Hepatocyte (in vitro differentiated cells): ENCODE measurements at places on chromosomes 4 and X. TPM values are rescaled to one million over a fixed set of nuclear protein-coding genes. Genes with fewer than 3 reads are reported as not detected.
A peak's percentile ranks its signal among the peaks of the same experiment; 100 is the strongest.

GRCh38 chr4:97153042-97153441 lies 990.2 kb downstream of the STPG2 start:
- no peaks in the 10 kb centered on the region for H3K4me1 ChIP-seq
- H3K27me3 ChIP-seq = no peaks in the 10 kb centered on the region
- H3K27ac ChIP-seq = no peak overlapping the region
- H3K36me3 ChIP-seq = no peaks in the 10 kb centered on the region
- no peak overlapping the region for H3K4me3 ChIP-seq

The REELD1 gene
- polyA plus RNA-seq = 0.44 TPM in 1 of 2 replicates, not detected in the other

- H3K27ac ChIP-seq = no peak overlapping the region
- DNase-seq = no peak
- H3K4me3 ChIP-seq = no peak overlapping the region
- H3K27me3 ChIP-seq = no peaks in the 10 kb centered on the region
- no peaks in the 10 kb centered on the region for H3K4me1 ChIP-seq
- no peaks in the 10 kb centered on the region for H3K36me3 ChIP-seq
Measured at GRCh38 chrX:129634541-129634940, 20.2 kb downstream of the APLN start.

The EFHC2 gene
- 0.51 and 1.3 TPM in 2 replicates for polyA plus RNA-seq

The BEND4 gene
- polyA plus RNA-seq = 0.06 TPM in 1 of 2 replicates, not detected in the other

- no peak overlapping the region for H3K4me3 ChIP-seq
- no peak for DNase-seq
- H3K4me1 ChIP-seq = no peaks in the 10 kb centered on the region
- H3K36me3 ChIP-seq = no peaks in the 10 kb centered on the region
Measured at GRCh38 chr4:153976954-153977353, 188.1 kb upstream of the SFRP2 start.

- peak; percentile 68 for DNase-seq
- H3K36me3 ChIP-seq = no peaks in the 10 kb centered on the region
- no peak overlapping the region for H3K4me3 ChIP-seq
- no peaks in the 10 kb centered on the region for H3K27me3 ChIP-seq
- H3K4me1 ChIP-seq = peaks cover 19% of the 10 kb centered on the region
- peak overlapping the region; percentile 14 for H3K27ac ChIP-seq
Measured at GRCh38 chr4:77697860-77698590, 92.4 kb downstream of the CXCL13 start.

The MAB21L2 gene
- 4.9 and 6.3 TPM in 2 replicates for polyA plus RNA-seq

GRCh38 chrX:103175944-103176753 lies 38.8 kb upstream of the BEX4 start:
- peak; percentile 67 for DNase-seq
- H3K36me3 ChIP-seq = no peaks in the 10 kb centered on the region
- no peak overlapping the region for H3K27ac ChIP-seq
- no peaks in the 10 kb centered on the region for H3K27me3 ChIP-seq
- no peak overlapping the region for H3K4me3 ChIP-seq
- no peaks in the 10 kb centered on the region for H3K4me1 ChIP-seq

DNA sequence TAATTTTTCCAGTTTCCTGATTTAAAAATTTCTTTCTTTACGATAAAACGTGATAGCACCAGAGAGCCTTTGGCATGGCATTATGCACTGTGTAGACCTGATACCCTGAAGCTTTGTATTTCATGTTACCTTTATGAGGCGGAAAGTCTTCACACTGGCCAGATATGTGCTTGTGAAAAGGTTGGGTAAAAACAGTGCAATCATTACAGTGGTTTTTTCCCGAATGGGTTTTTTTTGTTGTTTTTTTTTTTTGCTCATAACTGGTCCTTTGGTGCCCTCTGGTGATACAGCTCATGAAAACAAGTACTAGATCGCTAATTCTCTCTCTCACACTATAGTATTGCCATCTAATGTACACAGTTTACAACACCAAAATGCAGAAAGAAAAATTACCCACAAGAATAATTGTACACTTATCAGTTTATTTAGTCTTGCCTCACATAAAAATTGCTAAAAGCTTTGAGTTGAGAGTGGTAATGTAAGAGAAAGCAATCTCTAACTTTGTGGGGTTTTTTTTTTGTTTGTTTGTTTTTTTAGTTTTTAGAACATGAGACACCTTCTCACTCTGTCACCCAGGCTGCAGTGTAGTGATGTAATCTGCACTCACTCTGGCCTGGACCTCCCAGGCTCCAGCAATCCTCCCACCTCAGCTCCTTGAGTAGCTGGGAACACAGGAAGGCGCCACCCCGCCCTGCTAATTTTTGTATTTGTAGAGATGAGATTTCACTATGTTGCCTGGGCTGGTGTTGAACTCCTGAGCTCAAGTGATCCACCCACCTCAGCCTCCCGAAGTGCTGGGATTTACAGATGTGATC lies 21.3 kb downstream of the SPCS3 start:
- H3K27ac ChIP-seq = no peak overlapping the region
- no peaks in the 10 kb centered on the region for H3K4me1 ChIP-seq
- peak; percentile 56 for DNase-seq
- H3K27me3 ChIP-seq = no peaks in the 10 kb centered on the region

- no peaks in the 10 kb centered on the region for H3K4me1 ChIP-seq
- no peak overlapping the region for H3K27ac ChIP-seq
- peak; percentile 53 for DNase-seq
- no peak overlapping the region for H3K4me3 ChIP-seq
Measured at GRCh38 chrX:140503714-140504351, 1.0 kb downstream of the SOX3 start.

GRCh38 chrX:2409796-2410195 lies 91.0 kb downstream of the DHRSX start:
- no peak overlapping the region for H3K4me3 ChIP-seq
- peaks cover 5% of the 10 kb centered on the region for H3K36me3 ChIP-seq
- no peak for DNase-seq
- H3K27ac ChIP-seq = peak overlapping the region; percentile 89

GRCh38 chrX:101462892-101463291 lies 22.4 kb upstream of the ARMCX4 start:
- no peak overlapping the region for H3K4me3 ChIP-seq
- H3K36me3 ChIP-seq = no peaks in the 10 kb centered on the region
- no peaks in the 10 kb centered on the region for H3K27me3 ChIP-seq
- H3K27ac ChIP-seq = no peak overlapping the region
- no peaks in the 10 kb centered on the region for H3K4me1 ChIP-seq

The CHRNA9 gene
- polyA plus RNA-seq = 1.6 TPM in 1 of 2 replicates, not detected in the other

- H3K27me3 ChIP-seq = no peaks in the 10 kb centered on the region
- no peak for DNase-seq
- H3K36me3 ChIP-seq = no peaks in the 10 kb centered on the region
- no peak overlapping the region for H3K4me3 ChIP-seq
- no peaks in the 10 kb centered on the region for H3K4me1 ChIP-seq
Measured at GRCh38 chrX:17397074-17397473, 22.1 kb downstream of the NHS start.

The MND1 gene
- polyA plus RNA-seq = 2.2 and 3.0 TPM in 2 replicates

DNA sequence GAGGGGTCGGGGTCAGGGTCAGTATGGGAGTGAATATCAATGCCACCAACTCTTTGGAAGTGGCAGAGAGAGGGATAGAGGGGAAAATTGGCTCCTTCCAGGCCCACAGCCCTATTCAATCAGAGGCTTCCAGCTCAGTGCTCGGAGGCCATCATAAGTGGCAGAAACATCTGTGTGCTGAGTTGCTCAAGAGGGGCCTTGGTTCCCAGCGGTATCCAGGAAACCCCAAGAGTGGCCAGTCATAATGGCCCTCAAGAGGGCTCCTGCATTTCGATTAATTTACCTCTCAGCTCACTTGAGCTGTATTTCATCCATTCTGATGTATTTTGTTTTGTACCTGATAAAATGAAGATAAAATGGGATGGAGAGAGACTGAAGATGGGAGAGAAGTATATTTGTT lies 154.3 kb upstream of the EOLA2 start:
- H3K4me1 ChIP-seq = no peaks in the 10 kb centered on the region
- DNase-seq = no peak
- no peak overlapping the region for H3K4me3 ChIP-seq
- H3K36me3 ChIP-seq = no peaks in the 10 kb centered on the region
- H3K27me3 ChIP-seq = no peaks in the 10 kb centered on the region
- no peak overlapping the region for H3K27ac ChIP-seq

DNA sequence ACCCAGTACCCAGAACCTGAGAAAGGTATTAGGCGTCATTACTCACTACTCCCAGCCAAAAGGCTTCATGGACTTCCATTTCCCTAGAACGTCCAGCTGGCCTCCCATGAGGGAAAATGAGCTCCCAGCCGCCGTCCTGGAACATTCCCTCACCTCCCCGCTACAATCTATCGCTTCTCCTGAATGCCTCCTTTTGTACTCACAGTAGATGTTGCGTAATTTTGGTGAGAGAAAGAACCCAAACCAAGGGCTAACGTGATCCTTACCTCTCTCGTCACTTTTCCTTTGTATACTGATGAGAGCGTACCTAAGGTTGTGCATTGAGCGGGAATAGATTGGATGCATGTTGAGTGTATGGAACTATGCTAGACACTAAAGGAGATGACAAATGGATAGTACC lies 161.9 kb downstream of the TENM3 start:
- H3K4me1 ChIP-seq = no peaks in the 10 kb centered on the region
- no peaks in the 10 kb centered on the region for H3K27me3 ChIP-seq
- no peaks in the 10 kb centered on the region for H3K36me3 ChIP-seq
- H3K4me3 ChIP-seq = no peak overlapping the region

DNA sequence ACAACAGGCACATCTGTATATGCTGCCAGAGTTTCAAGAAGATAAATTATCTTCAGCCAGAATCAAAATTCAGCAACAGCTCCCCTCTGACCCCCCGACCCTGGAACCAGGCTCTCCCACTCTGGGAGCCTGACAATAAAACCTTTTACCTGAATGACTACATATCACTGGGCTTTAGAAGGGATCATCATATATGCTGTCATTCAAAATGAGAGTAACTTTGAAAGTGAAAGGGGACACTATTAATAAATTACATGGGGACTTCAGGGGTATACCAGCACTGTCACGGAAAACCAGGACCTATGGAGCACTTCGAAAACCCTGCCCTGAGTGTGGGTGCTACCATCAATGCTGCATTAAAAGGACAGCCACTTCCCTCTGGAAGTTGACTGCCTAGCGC lies 26.2 kb downstream of the TSPAN5 start:
- DNase-seq = no peak
- no peaks in the 10 kb centered on the region for H3K36me3 ChIP-seq
- H3K27ac ChIP-seq = no peak overlapping the region
- H3K27me3 ChIP-seq = no peaks in the 10 kb centered on the region
- no peak overlapping the region for H3K4me3 ChIP-seq

GRCh38 chr4:162061214-162061613 lies 102.6 kb downstream of the FSTL5 start:
- no peaks in the 10 kb centered on the region for H3K36me3 ChIP-seq
- H3K4me3 ChIP-seq = no peak overlapping the region
- DNase-seq = peak; percentile 4
- H3K27ac ChIP-seq = no peak overlapping the region
- no peaks in the 10 kb centered on the region for H3K4me1 ChIP-seq

DNA sequence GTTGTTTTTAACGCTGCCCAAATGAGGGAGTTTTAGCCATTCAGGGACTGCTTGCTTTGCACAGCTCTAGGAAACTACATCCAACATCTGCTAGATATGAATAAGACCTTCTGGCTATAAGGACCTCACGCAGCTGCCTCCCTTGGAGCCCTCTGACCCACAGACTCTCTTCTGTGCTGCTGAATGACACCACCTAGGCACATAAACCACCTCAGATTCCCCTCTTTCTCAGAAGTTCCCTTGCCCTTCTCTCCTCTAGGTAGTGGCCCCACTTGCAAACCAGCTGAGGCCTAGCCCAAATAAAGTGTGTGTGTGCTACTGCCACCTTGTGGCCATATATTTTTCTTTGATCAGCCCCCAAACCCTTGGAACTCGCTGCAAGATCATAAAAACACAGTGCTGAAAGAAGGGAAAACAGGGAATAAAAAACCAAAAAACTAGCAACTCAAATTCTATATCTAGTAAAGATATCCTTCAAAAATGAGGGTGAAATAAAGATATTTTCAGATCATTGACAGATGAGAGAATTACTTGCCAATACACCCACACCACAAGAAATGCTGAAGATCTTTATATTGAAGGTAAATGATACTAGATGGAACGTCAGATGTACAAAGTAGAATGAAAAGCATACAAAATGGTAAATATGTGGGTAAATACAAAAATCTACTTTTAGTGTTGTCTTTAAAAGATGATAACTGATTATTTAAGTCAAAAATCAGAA lies 265.9 kb downstream of the ADAMTS3 start:
- no peaks in the 10 kb centered on the region for H3K4me1 ChIP-seq
- H3K27ac ChIP-seq = no peak overlapping the region
- DNase-seq = peak; percentile 50
- no peak overlapping the region for H3K4me3 ChIP-seq

- no peak overlapping the region for H3K27ac ChIP-seq
- no peaks in the 10 kb centered on the region for H3K4me1 ChIP-seq
- no peaks in the 10 kb centered on the region for H3K27me3 ChIP-seq
- no peak for DNase-seq
- no peak overlapping the region for H3K4me3 ChIP-seq
- H3K36me3 ChIP-seq = no peaks in the 10 kb centered on the region
Measured at GRCh38 chrX:121949041-121949760, 901.8 kb downstream of the GLUD2 start.

DNA sequence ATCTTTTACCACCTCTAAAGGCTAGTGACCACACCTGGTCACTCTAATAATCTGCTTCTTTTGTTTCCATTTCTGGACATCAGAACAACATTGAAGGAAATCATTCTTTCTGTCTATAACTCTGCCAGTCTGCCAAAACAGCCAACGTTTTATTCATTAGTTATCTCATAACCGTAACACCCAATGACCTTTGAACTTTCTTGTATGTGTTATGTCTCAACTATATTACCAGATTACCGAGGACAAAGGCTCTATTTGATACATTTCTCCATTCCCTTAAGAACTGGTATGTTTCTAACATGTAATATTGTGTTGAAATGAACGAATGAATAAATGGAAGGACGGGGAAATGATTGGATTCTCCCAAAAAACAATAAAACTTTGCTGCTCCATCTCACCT lies 152.7 kb downstream of the GABRB1 start:
- no peak overlapping the region for H3K27ac ChIP-seq
- H3K4me3 ChIP-seq = no peak overlapping the region
- H3K27me3 ChIP-seq = no peaks in the 10 kb centered on the region
- no peak for DNase-seq

The MAGEB1 gene
- not detected in 2 replicates for polyA plus RNA-seq

The PABPC4L gene
- polyA plus RNA-seq = 1.1 and 1.3 TPM in 2 replicates

- peak; percentile 24 for DNase-seq
- no peaks in the 10 kb centered on the region for H3K4me1 ChIP-seq
- no peak overlapping the region for H3K27ac ChIP-seq
- H3K27me3 ChIP-seq = no peaks in the 10 kb centered on the region
- H3K36me3 ChIP-seq = no peaks in the 10 kb centered on the region
Measured at GRCh38 chr4:105088110-105088879, 58.4 kb upstream of the TET2 start.

GRCh38 chr4:152777488-152777887 lies 2.0 kb downstream of the TIGD4 start:
- H3K4me3 ChIP-seq = no peak overlapping the region
- no peak overlapping the region for H3K27ac ChIP-seq
- DNase-seq = no peak
- no peaks in the 10 kb centered on the region for H3K27me3 ChIP-seq

The SPANXC gene
- polyA plus RNA-seq = not detected in 2 replicates

The CT45A10 gene
- polyA plus RNA-seq = not detected in 2 replicates

DNA sequence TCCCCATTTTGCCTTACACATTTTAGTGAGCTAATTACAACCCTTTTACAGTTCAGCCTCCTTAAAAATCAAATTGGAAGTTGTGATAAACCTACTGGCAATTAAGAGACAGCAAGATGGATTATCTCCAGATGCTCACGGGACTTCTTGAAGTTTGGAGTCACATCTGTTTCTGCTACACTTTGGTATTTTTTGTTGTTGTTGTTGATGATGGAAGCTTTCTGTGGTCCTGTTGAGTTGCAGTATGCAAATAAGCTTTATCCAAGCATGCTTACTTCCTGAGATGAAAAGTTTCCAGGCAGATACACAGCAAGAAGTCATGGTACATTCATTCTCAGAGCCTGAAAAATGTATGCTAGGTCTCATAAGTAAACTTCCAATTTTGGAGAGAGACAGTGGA lies 670.0 kb upstream of the AMOT start:
- no peak for DNase-seq
- no peaks in the 10 kb centered on the region for H3K36me3 ChIP-seq
- H3K27ac ChIP-seq = no peak overlapping the region
- H3K27me3 ChIP-seq = no peaks in the 10 kb centered on the region
